ENCODE measurements at places on chromosomes 12 and 14. TPM values are rescaled to one million over a fixed set of nuclear protein-coding genes. Genes with fewer than 3 reads are reported as not detected.
A peak's percentile ranks its signal among the peaks of the same experiment; 100 is the strongest.

Gene CLEC4D
- total RNA-seq = not detected

Gene GPR84
- not detected for total RNA-seq

Gene RFX4
- not detected for total RNA-seq

Gene FLVCR2
- not detected for total RNA-seq

Gene PPP4R4
- total RNA-seq = 0.37 TPM

DNA sequence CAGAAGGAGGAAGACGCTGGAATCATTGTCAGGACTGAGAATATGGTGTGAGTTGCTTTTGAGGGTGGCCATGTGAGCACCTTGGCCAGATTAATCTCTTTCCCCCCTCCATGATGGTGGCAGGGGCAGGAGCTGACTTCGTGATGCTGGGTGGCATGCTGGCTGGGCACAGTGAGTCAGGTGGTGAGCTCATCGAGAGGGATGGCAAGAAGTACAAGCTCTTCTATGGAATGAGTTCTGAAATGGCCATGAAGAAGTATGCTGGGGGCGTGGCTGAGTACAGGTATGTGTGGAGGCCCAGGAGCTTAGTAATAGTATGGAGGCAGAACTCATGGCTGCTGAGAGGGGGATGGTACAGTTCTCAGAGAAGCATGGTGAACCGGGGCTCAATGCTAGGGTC lies 4.3 kb downstream of the TINF2 start:
- peaks cover 66% of the 10 kb centered on the region for H3K4me1 ChIP-seq
- H3K36me3 ChIP-seq = peaks cover 60% of the 10 kb centered on the region
- peak overlapping the region; percentile 99 for H3K27ac ChIP-seq
- no peak for DNase-seq
- H3K4me3 ChIP-seq = no peak overlapping the region
- H3K27me3 ChIP-seq = no peaks in the 10 kb centered on the region

GRCh38 chr14:100022772-100023451 lies 42.3 kb upstream of the EVL start:
- no peaks in the 10 kb centered on the region for H3K36me3 ChIP-seq
- H3K4me1 ChIP-seq = peaks cover 23% of the 10 kb centered on the region
- DNase-seq = no peak
- H3K27me3 ChIP-seq = no peaks in the 10 kb centered on the region
- no peak overlapping the region for H3K4me3 ChIP-seq

DNA sequence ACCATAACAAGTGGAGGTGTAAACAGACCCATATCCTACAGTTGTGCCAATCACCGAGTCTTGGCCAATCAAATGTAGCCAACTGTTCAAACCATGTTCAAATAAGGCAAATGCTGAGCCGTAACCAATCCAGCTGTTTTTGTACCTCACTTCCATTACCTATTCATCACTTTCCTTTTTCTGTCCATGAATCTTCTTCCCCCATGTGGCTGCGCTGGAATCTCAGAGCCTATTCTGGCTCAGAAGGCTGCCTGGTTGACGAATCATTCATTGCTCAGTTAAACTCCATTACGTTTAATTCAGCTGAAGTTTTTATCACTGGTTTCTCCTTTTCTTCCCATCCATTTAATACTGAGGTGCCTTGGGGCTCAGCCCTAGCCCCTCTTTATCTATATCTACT lies 71.1 kb downstream of the TBC1D30 start:
- no peak overlapping the region for H3K27ac ChIP-seq
- no peaks in the 10 kb centered on the region for H3K36me3 ChIP-seq
- no peak for DNase-seq
- no peak overlapping the region for H3K4me3 ChIP-seq

- H3K27ac ChIP-seq = no peak overlapping the region
- no peak overlapping the region for H3K4me3 ChIP-seq
- H3K4me1 ChIP-seq = no peaks in the 10 kb centered on the region
- no peaks in the 10 kb centered on the region for H3K36me3 ChIP-seq
Observed at GRCh38 chr14:45787167-45787566, 534.2 kb upstream of the MIS18BP1 start.

GRCh38 chr14:65356327-65356836 lies 56.1 kb upstream of the FUT8 start:
- H3K4me1 ChIP-seq = peaks cover 38% of the 10 kb centered on the region
- peak; percentile 81 for DNase-seq
- H3K27ac ChIP-seq = peak overlapping the region; percentile 86
- no peaks in the 10 kb centered on the region for H3K36me3 ChIP-seq
- H3K27me3 ChIP-seq = no peaks in the 10 kb centered on the region
- no peak overlapping the region for H3K4me3 ChIP-seq

GRCh38 chr12:82650627-82651337 lies 35.9 kb upstream of the TMTC2 start:
- peak; percentile 48 for DNase-seq
- no peak overlapping the region for H3K4me3 ChIP-seq
- no peak overlapping the region for H3K27ac ChIP-seq
- H3K4me1 ChIP-seq = no peaks in the 10 kb centered on the region

- H3K27ac ChIP-seq = no peak overlapping the region
- H3K36me3 ChIP-seq = no peaks in the 10 kb centered on the region
- H3K4me3 ChIP-seq = no peak overlapping the region
- H3K4me1 ChIP-seq = no peaks in the 10 kb centered on the region
- DNase-seq = no peak
Observed at GRCh38 chr12:7645395-7646177, 20.1 kb downstream of the APOBEC1 start.

GRCh38 chr12:1517734-1518525 lies 76.5 kb downstream of the FBXL14 start:
- DNase-seq = no peak
- no peak overlapping the region for H3K27ac ChIP-seq
- H3K4me3 ChIP-seq = no peak overlapping the region
- no peaks in the 10 kb centered on the region for H3K36me3 ChIP-seq
- H3K4me1 ChIP-seq = peaks cover 12% of the 10 kb centered on the region

DNA sequence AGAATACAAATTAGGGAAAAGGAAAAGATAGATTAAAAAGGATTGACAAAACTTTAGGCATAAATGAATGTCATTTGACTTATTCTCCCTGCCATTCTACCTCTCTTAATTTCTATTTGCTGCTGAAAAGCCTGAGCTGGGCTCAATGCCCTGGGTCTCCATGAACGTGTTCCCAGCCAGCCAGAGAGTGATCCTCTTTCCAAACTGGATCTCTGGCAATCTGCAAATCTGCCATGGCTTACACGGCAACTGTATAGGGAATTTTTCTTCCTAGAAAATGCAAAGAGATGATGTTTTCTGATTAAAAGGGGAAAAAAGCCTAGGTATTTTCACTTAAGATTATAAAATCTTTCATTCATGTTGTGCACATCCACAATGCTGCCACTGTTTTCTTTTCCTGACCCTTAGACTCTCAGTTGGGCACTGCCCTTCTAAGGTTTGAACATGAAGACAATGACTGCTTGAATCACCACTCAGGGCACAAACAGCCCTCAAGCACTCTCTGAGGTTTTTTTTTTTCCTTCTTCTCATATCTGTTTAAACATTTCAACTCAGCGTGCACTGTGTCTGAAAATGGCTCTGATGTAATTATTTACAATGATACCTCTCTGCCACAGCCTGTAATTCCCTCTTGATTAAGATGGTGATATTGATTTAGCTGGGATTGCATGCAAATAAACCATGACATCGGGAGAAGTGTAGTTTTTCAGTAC lies 60.3 kb downstream of the DACT1 start:
- no peaks in the 10 kb centered on the region for H3K4me1 ChIP-seq
- H3K4me3 ChIP-seq = no peak overlapping the region
- H3K27me3 ChIP-seq = no peaks in the 10 kb centered on the region
- H3K27ac ChIP-seq = no peak overlapping the region

- peaks cover 84% of the 10 kb centered on the region for H3K4me1 ChIP-seq
- H3K36me3 ChIP-seq = no peaks in the 10 kb centered on the region
- no peak overlapping the region for H3K4me3 ChIP-seq
Observed at GRCh38 chr14:68520637-68521556, 272.0 kb downstream of the ZFP36L1 start.

Data from stomach (tissue), 19 donors.